ENCODE measurements at places on chromosomes 1 and 21.

GRCh38 chr1:243434594-243434993 is 178.8 kb downstream of the SDCCAG8 start:
- DNase-seq = no peak

DNA sequence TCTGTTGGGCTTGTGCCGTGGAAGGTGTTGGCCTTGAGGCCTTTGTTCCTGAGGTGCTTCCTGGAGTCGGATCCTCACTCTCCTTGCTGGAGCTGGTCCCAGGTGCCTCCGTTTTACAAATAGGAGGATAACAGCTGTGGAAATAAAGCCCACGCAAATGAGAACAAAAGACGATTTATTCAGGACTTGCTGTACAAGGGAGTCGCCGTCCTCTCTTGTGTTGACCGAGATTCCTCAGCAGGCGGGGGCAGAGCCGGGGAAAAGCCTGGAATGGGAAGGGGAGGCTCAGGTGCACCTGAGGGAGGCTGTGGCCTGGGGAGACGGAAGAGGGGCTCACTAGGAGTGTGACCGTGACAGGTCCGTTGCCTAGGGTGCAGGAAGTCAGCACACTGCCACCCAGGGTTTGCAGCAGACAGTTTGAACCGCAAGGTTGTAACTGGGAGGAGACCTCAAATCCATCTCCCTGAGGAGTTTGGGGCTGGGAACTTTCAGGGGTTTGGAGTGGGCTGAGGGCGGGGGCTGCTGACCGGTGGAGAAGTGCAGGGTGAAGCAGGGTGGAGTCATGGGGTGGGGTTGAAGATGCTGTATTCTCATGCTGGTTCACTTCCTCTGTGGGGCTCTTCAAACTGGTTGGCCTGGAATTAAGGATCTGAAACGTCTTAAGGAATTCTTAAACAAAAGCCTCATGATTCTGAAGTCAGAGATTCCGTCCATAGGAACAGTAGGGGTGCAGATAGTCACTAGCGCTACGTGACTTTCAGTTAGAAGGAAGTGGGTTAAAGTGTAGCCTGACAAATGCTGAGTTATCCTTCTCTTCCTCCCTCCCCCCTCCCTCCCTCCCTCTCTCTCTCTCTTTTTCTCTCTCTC is 2.6 kb upstream of the CSTB start:
- peak; percentile 48 for DNase-seq

- DNase-seq = no peak
Observed at GRCh38 chr1:6084781-6085495, 39.2 kb downstream of the KCNAB2 start.

- no peak for DNase-seq
Observed at GRCh38 chr1:209895709-209896108, 42.3 kb upstream of the SYT14 start.

DNA sequence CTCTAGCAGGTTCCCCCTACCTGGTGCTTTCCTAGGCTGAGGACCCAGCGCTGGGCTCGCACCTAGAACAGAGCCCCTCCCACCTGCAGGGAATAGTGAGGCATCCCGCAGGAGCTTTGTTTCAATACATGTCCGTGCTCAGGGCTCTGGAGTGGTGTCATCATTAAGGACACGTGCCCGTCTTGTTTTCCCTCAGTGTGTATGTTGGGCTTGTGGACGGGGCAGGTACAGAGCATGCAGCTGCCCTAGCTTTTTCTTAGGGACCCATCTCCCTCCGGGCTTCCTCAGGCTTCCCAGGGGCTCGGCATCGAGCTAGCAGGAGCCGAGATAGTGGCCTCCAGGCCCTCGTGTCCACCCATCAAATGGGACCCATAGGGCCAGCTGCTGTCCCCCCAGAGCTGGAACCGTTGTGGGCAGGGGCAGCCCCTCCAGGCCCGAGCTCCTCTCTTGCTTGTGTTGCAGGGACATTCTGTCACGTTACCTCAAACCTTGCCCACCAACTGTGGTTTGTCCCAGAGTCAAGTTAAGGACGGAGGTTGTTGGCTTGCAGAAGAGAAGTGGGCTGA is 3.9 kb downstream of the TMEM201 start:
- DNase-seq = no peak

- no peak for DNase-seq
Observed at GRCh38 chr1:31111290-31111951, 45.9 kb upstream of the PUM1 start.

GRCh38 chr1:12340544-12340930 is 110.7 kb downstream of the VPS13D start:
- DNase-seq = no peak

GRCh38 chr1:241598249-241598648 is 41.9 kb downstream of the CHML start:
- no peak for DNase-seq

DNA sequence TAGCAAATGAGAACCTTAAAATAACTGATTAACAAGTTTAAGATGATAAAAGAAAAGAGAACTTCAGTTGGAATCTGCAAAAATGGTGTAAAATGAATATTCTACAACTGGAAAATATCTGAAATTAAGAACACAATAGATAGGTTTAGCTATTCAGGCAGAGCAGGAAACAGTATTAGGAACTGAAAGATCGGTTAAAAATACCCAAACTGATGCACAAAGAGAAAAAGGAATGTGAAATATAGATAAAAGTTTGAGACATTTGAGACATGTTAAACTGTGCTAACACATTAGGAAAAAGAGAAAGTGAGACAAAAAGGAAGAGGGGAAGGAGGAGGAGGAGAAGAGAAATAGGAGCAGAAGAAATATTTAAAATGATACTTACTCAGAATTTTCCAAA is 12.1 kb downstream of the CD55 start:
- no peak for DNase-seq

DNA sequence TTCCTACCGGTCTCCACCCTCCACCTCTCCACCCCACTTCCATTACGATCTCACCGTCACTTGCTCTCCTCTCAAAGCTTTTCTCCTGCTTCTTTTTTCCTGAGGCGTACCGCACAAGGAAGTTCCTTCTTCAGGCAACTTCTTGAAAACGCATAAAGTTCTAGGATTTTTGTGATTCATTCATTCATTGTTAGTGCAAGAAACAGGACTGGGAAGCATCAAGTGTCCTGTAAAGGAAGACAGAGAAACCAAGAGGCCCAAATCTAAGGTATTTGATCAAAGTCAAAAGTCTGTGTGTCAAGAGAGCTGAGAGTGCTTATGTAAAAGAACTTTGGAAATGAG is 1.3 kb upstream of the RCC2 start:
- DNase-seq = no peak

- DNase-seq = peak; percentile 9
Observed at GRCh38 chr1:43545695-43546387, 15.2 kb downstream of the PTPRF start.

DNA sequence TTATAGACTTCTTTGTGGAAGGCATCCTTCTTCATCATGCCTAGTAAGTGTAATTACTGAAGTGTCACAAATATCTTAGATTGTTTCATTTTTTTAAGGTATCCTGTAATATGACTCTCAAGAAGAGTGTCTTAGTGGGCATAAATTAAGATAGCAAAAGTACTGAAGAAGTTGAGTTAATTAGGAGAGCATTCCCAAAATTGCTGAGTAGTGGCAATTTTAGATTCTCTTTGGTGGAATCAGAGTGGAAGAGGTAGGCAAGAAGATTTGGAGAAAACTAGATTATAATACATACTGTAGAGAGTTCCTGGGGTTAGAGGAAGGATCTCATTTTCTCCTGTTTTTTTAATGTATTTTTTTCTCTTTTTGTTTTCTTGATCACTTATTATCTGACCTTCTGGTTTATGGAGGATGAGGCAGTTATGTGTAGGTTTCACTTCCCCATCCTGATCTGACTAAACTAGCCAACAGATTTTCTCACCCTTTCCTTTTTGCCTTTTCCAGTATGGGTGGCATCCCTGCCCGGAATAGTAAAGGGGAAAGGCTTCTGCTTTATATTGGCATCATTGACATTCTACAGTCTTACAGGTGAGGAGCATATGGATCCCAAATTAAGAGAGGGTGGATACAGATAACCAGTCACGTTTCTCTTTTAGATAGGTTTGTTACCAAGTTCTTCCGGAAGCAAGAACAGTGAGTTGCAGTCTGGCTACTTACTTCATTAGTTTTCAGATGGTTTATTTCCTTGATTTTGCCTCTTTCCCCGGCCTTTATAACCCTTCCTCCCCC is 16.7 kb upstream of the PSMD4 start:
- DNase-seq = no peak

GRCh38 chr1:238252033-238252802 is 361.5 kb upstream of the ZP4 start:
- peak; percentile 33 for DNase-seq

- DNase-seq = peak; percentile 1
Observed at GRCh38 chr1:240464099-240464498, 147.9 kb downstream of the GREM2 start.

- DNase-seq = no peak
Observed at GRCh38 chr1:33874636-33875035, 10.8 kb downstream of the HMGB4 start.

GRCh38 chr1:61670445-61670844 is 54.5 kb downstream of the TM2D1 start:
- no peak for DNase-seq

DNA sequence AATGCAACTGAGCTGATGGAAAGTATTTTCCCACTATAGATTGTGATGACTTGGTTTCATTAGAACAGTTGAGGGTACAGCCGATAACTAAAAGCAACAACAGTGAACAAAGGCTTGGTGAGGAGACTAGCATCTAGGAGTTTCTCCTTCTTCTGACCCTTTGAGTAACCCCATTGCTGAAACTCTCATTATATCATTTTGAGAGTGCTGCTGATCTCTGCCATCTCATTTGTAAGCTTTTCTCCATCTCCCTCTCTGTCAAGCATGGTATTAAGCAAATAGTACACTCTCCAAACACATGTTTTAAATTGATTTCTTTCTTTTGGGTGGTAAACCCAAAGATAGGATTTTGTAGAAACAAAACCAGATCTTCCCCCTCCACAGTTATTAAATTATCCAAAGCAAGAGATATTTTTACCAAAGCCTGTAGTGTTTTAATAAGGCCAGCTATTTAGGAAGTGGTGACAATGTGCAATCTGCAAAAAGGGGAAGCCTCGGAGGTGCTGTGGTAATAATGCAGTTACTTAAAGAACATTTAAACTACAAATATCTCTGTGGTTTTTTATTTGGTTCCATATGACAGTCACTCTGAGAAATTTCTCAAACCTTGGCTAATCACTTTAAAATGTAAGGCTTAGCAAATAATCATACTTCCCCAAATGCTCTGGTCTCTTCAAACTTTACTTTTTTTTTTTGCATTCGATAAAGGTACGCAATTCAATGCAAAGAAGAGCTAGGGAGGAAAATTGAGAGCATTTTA is 287.5 kb downstream of the HLX start:
- DNase-seq = no peak

DNA sequence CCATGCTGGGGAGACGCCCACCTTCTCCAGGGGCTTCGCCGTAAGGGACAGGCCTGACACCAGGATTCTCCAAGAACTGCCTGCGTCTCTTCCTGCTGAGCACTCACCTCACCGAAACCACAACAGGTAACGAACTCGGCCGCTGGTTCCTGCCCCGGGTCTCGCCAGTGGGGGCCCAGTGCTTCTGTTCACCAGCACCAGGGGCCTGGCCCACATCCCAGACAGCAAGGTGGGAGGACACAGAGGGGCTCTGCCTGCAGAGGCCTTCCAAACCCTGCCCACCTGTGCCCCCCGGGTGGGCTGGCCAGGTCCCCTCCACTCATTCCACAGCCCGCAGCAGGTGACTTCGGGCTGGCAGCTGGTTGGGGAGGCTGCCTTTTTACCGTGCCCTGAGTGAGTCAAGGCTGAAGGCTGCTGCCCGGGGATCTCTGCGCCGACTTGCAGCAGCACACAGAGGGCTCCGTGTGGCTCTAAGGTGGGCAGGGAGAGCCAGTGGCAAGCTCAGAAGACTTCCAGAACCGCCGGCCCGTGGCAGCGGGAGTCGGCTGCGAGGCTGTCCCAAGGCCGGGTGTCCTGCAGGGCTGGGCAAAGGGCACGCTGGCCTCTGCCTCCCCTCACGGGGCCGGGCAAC is 14.7 kb upstream of the COL18A1 start:
- DNase-seq = no peak

- DNase-seq = no peak
Observed at GRCh38 chr1:36715797-36716196, 233.1 kb upstream of the CSF3R start.

DNA sequence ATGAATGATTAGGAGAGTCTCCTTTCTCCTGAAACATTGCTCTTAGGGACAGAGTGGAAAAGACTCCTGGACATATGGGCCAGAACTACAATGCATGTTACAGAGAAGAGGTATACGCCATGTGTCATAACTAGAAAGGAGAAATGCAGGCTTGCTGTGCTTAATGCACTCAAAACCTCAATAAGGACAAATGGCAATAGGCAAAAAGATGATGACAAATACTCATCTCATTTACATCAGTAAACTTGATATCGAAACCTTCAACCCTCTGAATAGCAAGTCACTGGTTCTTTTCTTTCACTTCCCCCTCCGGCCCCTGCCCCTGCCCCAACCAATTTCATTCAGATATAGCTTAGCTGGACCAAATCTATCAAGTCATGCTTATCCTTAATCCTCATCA is 1.9 kb upstream of the GPR88 start:
- peak; percentile 34 for DNase-seq

DNA sequence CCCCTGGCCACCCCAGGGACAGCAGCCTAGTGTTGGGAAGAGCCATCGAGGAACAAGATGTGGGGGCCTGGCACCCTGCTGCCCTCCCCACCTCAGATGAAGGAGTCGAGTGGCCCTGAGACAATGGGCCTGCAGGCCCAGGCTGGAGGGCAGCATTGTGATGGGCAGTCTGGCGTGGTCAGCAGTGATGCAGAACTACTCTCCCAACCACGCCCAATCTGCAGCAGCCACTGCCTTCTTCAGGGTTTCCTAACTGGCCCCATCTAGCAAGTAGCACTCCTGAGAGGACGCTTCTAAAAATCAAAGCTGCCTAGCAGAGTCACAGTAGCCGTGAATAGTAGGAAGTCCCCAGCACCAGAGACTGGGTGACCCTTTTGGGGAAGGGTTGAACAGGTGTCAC is 18.5 kb downstream of the CDCP2 start:
- DNase-seq = no peak

DNA sequence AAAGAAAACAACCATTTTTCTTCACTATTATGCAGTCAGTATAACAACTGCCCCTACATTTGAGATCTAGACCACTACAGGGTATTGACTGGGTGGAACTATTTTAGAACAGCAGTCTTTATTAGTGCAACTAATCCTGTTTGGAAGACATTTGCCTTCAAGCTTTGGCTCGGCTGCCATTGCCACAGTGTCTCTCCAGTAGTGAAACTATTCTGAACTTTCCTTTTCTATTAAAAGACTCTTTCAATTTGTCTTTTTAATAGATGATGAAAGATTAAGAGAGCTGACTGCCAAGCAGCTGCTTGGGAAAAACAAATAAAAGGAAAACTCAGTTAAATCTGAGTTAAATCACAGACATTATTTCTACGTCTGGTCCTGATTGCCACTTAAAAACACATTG is 49.3 kb downstream of the LPGAT1 start:
- DNase-seq = no peak

Measured in activated CD4-positive, alpha-beta T cell treated with anti-CD3 and anti-CD28 coated beads, Interleukin-10, Interleukin-2, amounts not matched to agents 100 ng/mL and 50 ng/mL, durations not matched to agents 16 hours and 8 hours (primary cell).